Vagina (tissue), 2 donors: ENCODE measurements at places on chromosomes 3 and 15. TPM values are rescaled to one million over a fixed set of nuclear protein-coding genes. Genes with fewer than 3 reads are reported as not detected.

The AADAC gene
- total RNA-seq: 2.0 TPM

The TXNRD3 gene
- 7.1 TPM for total RNA-seq

The SSUH2 gene
- total RNA-seq: not detected

The SERPINI2 gene
- total RNA-seq: not detected

The RNF123 gene
- total RNA-seq: 25.8 TPM

The ISL2 gene
- total RNA-seq: 2.0 TPM

The CERS3 gene
- 43.5 TPM for total RNA-seq

The PDE8A gene
- total RNA-seq: 33.9 TPM

The ACP3 gene
- total RNA-seq: 12.3 TPM

The BMF gene
- total RNA-seq: 2.9 TPM

The NDN gene
- 79.3 TPM for total RNA-seq

The TRPM1 gene
- total RNA-seq: not detected

DNA sequence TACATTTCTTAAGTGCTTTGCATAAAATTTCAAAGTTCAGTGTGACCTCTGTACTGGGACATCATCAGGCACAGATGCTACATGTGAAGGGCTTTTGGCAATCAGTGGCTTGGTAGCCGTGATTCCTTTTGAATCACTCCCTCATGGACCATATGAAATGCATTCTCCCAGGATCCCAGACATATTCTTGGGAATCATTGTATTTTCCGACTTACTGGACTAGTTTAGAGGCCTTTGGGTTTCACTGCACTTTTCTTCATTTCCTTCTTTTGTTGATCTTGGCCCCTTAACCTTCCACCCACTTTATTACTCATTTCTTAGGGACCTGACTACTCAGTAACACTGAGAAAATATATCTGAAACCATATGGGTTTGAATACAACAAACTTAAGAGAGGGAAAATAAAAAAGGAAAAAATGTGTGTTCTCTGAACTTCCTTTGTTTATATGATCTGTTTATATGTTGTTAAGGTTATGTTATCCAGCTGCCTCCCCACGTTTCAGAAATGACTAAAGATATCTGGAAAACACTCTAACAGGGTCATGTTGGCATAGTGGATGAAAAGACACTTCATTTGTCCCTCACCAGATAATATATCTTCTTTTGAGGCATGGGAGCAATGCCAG lies 35.1 kb downstream of the HMG20A start:
- DNase-seq: no peak
- H3K4me3 ChIP-seq: no peak overlapping the region
- peaks cover 43% of the 10 kb centered on the region for H3K4me1 ChIP-seq

- DNase-seq: no peak
- H3K27ac ChIP-seq: peak overlapping the region; percentile 27
- no peaks in the 10 kb centered on the region for H3K36me3 ChIP-seq
- H3K4me1 ChIP-seq: no peaks in the 10 kb centered on the region
These were observed 149.3 kb upstream of the SLC2A2 start for GRCh38 chr3:171175741-171176234.

- no peak overlapping the region for H3K4me3 ChIP-seq
- no peaks in the 10 kb centered on the region for H3K27me3 ChIP-seq
- no peak for DNase-seq
- H3K4me1 ChIP-seq: no peaks in the 10 kb centered on the region
- no peaks in the 10 kb centered on the region for H3K36me3 ChIP-seq
- H3K27ac ChIP-seq: no peak overlapping the region
These were observed 496.3 kb downstream of the NLGN1 start for GRCh38 chr3:173893835-173894234.

- no peak for DNase-seq
- H3K27me3 ChIP-seq: no peaks in the 10 kb centered on the region
- peaks cover 55% of the 10 kb centered on the region for H3K4me1 ChIP-seq
- no peak overlapping the region for H3K4me3 ChIP-seq
These were observed 100.4 kb downstream of the CD47 start for GRCh38 chr3:107990433-107990832.

- no peak overlapping the region for H3K27ac ChIP-seq
- H3K4me1 ChIP-seq: no peaks in the 10 kb centered on the region
- no peaks in the 10 kb centered on the region for H3K36me3 ChIP-seq
- no peak for DNase-seq
These were observed 1238.2 kb downstream of the ROBO1 start for GRCh38 chr3:78529601-78530000.

DNA sequence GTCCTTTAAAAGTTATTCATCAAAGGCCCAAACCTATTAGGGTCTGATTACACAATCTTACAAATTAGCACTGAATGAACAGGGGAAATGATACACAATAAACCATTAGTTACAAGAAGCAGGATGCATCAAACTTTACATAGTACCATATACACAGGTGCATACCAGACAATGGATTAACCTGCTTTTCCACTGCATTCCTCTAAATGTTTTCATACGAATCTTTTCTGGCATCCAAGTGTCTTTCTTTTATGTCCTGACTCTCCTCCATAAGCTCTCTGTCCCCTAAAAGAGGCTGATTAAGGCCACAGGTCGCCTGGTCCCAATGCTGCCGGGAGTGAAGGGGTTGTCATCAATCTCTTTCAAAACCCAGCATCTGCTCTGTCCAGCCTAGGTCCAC lies 11.4 kb downstream of the FBN1 start:
- no peak overlapping the region for H3K27ac ChIP-seq
- DNase-seq: no peak
- peaks cover 43% of the 10 kb centered on the region for H3K4me1 ChIP-seq
- no peaks in the 10 kb centered on the region for H3K27me3 ChIP-seq
- H3K36me3 ChIP-seq: no peaks in the 10 kb centered on the region

- H3K27ac ChIP-seq: no peak overlapping the region
- H3K36me3 ChIP-seq: no peaks in the 10 kb centered on the region
- H3K27me3 ChIP-seq: no peaks in the 10 kb centered on the region
- no peak for DNase-seq
These were observed 31.5 kb upstream of the AP4E1 start for GRCh38 chr15:50876989-50877360.

DNA sequence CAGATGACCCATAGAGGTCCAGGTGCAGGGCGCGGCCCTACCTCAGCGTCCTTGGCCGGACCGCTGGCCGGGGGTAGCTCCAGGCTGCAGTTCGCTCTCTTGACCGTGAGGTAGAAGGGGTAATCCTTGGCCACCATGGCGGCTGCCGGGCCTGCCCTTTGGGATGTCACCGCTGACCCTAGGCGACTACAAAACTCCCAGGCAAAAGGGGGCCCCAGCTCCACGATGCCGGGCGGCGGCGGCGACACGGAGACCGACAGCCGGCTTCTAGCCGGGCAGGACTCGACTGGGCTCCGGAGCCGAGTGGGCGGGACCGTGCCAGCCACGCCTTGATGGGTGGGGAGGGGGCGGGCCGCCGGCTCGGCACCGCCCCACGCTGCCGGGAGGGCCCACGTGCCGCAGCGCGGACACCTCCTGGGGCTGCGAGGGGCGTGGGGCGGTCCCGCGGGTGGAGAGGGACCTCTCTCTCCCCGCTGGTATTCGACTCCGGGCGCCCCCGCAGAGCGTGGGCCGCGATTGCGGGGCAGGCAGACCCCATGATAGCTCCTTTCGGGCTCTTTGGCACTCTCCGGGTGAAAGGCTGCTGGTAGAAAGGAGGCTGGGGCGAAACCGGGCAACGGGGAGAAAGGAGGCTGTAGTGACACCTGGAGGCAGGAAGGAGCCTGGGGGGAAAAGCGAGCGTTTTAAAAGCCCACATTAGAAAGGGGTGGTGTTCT lies at the start of gene ARHGEF3:
TSS of gene ARHGEF3 (minus strand) at position 288 of the 716 bp plus-strand sequence. CDS start at position 137, 151 bp downstream.
- H3K4me3 ChIP-seq: peak within 1 kb of the TSS; percentile 72
- peak within 1 kb of the TSS; percentile 70 for H3K27ac ChIP-seq
- H3K27me3 ChIP-seq: no peaks in the 10 kb centered on the region
- H3K36me3 ChIP-seq: no peaks in the 10 kb centered on the region

- no peak overlapping the region for H3K4me3 ChIP-seq
- peaks cover 30% of the 10 kb centered on the region for H3K4me1 ChIP-seq
- no peak overlapping the region for H3K27ac ChIP-seq
- DNase-seq: no peak
- H3K36me3 ChIP-seq: no peaks in the 10 kb centered on the region
These were observed 24.3 kb downstream of the HERC1 start for GRCh38 chr15:63809452-63809851.

DNA sequence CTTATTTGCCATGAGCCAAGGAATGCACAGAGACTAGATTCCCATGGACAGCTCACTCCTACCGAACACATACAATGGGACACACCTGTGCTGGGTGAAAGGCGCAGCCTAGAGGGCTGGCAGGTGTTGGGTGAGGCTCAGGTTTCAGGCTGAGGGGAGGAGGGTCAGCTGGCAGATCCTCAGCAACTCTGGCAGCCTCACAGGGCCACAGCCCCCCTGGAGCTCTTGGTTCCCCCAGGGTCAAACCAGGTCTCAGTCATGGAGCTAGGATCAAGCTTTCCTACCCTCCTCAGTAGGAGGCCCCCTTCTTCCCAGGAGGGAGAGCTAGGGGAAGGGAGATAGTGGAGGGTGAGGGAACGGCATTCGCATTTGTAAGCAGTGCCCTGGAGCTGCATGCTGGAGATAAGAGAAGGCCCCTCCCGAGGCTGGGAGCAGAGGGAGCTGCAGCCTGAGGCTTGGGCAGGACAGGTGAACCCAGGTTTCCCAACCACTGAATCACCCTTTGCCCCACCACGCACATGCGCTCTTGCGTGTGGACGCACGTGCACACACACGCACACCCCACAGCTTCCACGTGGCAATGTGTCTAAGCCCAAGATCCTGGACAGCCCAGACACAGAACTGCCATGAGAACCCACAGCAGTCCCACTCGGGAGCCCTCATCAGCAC lies 26.3 kb upstream of the TFRC start:
- no peaks in the 10 kb centered on the region for H3K36me3 ChIP-seq
- no peak overlapping the region for H3K27ac ChIP-seq
- H3K4me3 ChIP-seq: no peak overlapping the region
- H3K4me1 ChIP-seq: no peaks in the 10 kb centered on the region

DNA sequence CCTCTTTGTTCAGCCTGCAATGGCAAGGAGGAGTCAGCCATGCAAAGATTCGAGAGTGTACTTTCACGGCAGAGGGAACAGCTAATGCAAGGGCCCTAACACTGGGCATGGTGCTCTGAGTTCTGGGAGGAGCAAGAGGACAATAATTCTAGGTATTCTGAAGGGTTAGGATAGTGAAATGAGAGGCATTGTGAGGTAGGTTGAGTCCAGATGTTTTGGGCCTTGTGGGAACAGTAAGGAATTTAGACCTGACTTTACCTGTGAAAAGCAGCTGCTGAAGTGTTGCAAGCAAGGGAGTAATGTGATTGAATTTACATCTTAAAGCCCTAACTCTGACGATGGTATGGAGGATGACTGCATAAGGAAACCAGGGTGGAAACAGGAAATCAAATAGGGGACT lies 211.6 kb downstream of the CNTN3 start:
- no peak overlapping the region for H3K27ac ChIP-seq
- no peak overlapping the region for H3K4me3 ChIP-seq
- no peaks in the 10 kb centered on the region for H3K27me3 ChIP-seq

GRCh38 chr3:139521144-139521543 lies 18.4 kb downstream of the RBP1 start:
- H3K4me1 ChIP-seq: no peaks in the 10 kb centered on the region
- DNase-seq: no peak
- no peaks in the 10 kb centered on the region for H3K27me3 ChIP-seq
- H3K36me3 ChIP-seq: no peaks in the 10 kb centered on the region
- no peak overlapping the region for H3K27ac ChIP-seq

- H3K4me1 ChIP-seq: peaks cover 33% of the 10 kb centered on the region
- no peak for DNase-seq
- H3K36me3 ChIP-seq: no peaks in the 10 kb centered on the region
- H3K27me3 ChIP-seq: no peaks in the 10 kb centered on the region
These were observed 3.4 kb downstream of the ABCF3 start for GRCh38 chr3:184189421-184189820.

DNA sequence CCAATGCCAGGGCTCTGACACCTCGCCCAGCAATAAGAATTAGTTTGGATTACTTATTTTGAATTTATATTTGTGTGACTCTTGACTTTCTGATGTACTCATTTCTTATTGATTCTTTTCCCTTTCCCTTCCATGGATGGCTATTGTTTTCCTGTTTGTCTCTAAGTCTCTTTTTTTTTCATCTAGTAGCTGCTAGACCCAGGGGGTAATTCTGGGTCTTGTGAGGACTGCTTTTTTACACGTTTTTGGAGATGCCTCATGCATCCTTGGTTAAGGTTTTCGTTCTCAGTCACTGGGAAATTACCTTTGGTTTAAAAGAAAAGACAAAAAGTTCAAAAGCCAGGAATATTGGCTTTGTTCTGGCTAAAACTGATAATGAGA lies 70.2 kb upstream of the STRIT1 start:
- no peak overlapping the region for H3K27ac ChIP-seq
- H3K27me3 ChIP-seq: no peaks in the 10 kb centered on the region
- no peaks in the 10 kb centered on the region for H3K36me3 ChIP-seq
- no peaks in the 10 kb centered on the region for H3K4me1 ChIP-seq
- no peak for DNase-seq
- H3K4me3 ChIP-seq: no peak overlapping the region

DNA sequence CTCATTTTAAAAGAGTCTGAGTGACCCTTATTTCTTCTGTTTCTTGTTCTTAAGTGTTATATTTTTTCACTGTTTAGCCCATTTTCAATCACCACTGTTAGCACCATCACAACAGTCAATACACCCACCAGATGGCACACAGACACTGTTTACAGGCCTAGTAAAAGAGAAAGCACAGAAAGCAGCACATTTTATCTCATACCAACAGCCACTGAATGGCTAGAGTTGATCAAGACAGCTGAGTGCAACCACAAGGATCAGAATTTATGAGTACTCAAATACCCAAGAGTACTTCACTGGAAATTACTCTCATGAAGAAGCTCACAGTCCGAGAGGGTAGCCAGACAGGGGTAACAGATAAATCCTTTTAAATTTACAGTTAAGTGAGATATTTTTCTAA lies 127.0 kb downstream of the TFDP2 start:
- no peak overlapping the region for H3K4me3 ChIP-seq
- no peaks in the 10 kb centered on the region for H3K36me3 ChIP-seq
- H3K27ac ChIP-seq: no peak overlapping the region
- H3K4me1 ChIP-seq: peaks cover 10% of the 10 kb centered on the region
- no peak for DNase-seq
- H3K27me3 ChIP-seq: no peaks in the 10 kb centered on the region

- no peaks in the 10 kb centered on the region for H3K27me3 ChIP-seq
- H3K4me1 ChIP-seq: peaks cover 38% of the 10 kb centered on the region
- peak overlapping the region; percentile 73 for H3K27ac ChIP-seq
- H3K36me3 ChIP-seq: no peaks in the 10 kb centered on the region
- H3K4me3 ChIP-seq: no peak overlapping the region
- peak; percentile 58 for DNase-seq
These were observed 36.0 kb upstream of the TIMP4 start for GRCh38 chr3:12194669-12195161.

DNA sequence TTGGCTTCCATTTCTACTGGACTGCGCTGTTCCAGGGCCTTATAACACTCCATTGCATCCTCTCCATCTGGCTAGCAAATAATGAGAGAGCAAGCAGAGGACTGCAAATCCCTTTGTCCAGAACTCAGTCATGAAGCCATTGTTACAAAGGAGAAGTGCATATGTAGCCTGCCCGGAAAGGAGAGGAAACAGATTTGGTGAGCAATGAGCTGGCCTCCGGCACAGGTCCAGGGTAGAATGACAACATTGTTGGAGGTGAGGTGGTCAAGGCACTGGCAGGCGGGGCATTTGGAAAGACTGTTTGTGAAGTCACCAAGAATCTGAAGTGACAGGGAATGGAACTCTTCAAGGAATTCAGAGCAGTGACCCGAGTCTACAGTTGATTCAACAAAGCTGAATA lies 25.0 kb upstream of the ATP1B3 start:
- H3K4me1 ChIP-seq: peaks cover 7% of the 10 kb centered on the region
- H3K27ac ChIP-seq: no peak overlapping the region
- DNase-seq: no peak
- H3K27me3 ChIP-seq: no peaks in the 10 kb centered on the region

- no peak overlapping the region for H3K4me3 ChIP-seq
- no peaks in the 10 kb centered on the region for H3K36me3 ChIP-seq
- H3K27ac ChIP-seq: no peak overlapping the region
- no peak for DNase-seq
- H3K27me3 ChIP-seq: no peaks in the 10 kb centered on the region
These were observed 181.1 kb downstream of the PLCL2 start for GRCh38 chr3:17065881-17066280.
